Thoracic aorta (tissue), 2 donors: ENCODE measurements at places on chromosomes 12 and 14.

GRCh38 chr12:103178366-103179080 lies 221.0 kb downstream of the ASCL1 start:
- DNase-seq = no peak
- H3K27ac ChIP-seq = no peak overlapping the region
- H3K27me3 ChIP-seq = no peaks in the 10 kb centered on the region
- no peak overlapping the region for H3K4me3 ChIP-seq
- H3K4me1 ChIP-seq = no peaks in the 10 kb centered on the region

- H3K27ac ChIP-seq = no peak overlapping the region
- no peak overlapping the region for H3K4me3 ChIP-seq
- H3K36me3 ChIP-seq = no peaks in the 10 kb centered on the region
- H3K27me3 ChIP-seq = no peaks in the 10 kb centered on the region
- DNase-seq = no peak
These were observed 171.0 kb downstream of the PAH start for GRCh38 chr12:102745971-102746600.

- no peak for DNase-seq
- no peak overlapping the region for H3K4me3 ChIP-seq
- no peak overlapping the region for H3K27ac ChIP-seq
- no peaks in the 10 kb centered on the region for H3K4me1 ChIP-seq
- no peaks in the 10 kb centered on the region for H3K36me3 ChIP-seq
These were observed 380.8 kb downstream of the EGLN3 start for GRCh38 chr14:33569821-33570687.

DNA sequence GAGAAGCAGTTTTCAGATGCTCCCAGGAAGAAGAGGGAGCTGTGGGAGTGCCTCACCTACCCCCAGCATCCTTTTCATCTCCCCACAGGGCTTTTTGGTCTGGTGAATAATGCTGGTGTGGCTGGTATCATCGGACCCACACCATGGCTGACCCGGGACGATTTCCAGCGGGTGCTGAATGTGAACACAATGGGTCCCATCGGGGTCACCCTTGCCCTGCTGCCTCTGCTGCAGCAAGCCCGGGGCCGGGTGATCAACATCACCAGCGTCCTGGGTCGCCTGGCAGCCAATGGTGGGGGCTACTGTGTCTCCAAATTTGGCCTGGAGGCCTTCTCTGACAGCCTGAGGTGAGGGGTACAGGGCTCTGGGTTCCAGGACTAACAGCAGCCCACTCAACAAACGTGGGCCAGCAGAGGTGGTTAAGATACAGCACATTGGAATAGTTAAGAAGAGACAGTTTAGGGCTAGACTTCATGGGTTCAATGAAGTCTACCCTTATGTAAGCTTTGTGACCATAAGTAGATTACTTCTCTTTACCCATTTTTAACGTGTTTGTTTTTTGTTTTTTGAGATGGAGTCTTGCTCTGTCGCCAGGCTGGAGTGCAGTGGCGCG lies 1.5 kb downstream of the RDH5 start:
- H3K36me3 ChIP-seq = peaks cover 20% of the 10 kb centered on the region
- peaks cover 47% of the 10 kb centered on the region for H3K4me1 ChIP-seq

DNA sequence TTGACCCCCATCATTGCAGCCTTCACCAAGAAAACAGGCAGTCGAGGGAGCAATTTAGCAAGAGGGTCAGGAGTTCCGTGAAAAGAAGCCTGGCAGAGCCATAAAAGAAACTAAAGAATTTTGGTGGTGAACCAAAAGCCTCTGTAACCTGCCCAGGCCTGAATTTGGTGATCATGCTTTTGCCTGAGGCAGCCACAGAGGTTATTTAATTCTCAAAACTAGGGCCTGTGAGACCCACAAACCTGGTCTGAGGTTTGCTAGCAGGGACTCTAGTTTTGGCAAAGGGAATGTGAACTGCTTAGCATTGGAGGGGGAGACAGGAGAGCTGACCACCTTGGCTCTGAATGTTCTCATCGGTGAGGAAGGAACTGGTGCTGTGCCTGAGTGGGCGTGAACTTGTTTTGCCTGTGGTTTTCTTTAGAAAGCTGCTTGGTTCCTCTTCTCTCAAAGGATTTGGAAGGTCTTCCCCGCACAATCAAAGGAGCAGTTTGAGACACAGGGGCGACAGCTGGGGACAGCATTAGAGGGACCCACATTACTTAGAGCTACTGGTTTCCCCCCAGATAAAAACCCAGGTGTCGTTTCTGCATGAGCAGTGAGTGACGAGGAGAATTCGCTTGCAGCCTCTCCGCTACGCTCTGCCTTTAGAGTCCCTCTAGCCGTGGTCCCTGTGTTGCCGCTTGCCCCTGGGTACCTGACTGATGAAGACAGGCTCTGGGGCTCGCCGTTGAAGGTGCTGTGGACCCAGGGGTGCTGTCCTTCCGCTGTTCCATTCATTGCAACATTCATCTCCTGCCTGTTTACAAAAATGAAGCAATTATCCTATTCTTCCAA lies 12.6 kb upstream of the WNT5B start:
- H3K36me3 ChIP-seq = no peaks in the 10 kb centered on the region
- H3K4me3 ChIP-seq = no peak overlapping the region
- no peak overlapping the region for H3K27ac ChIP-seq
- no peak for DNase-seq
- H3K4me1 ChIP-seq = peaks cover 14% of the 10 kb centered on the region

- H3K27me3 ChIP-seq = no peaks in the 10 kb centered on the region
- H3K4me3 ChIP-seq = no peak overlapping the region
- no peak for DNase-seq
These were observed 10.0 kb downstream of the EML1 start for GRCh38 chr14:99803106-99803775.

DNA sequence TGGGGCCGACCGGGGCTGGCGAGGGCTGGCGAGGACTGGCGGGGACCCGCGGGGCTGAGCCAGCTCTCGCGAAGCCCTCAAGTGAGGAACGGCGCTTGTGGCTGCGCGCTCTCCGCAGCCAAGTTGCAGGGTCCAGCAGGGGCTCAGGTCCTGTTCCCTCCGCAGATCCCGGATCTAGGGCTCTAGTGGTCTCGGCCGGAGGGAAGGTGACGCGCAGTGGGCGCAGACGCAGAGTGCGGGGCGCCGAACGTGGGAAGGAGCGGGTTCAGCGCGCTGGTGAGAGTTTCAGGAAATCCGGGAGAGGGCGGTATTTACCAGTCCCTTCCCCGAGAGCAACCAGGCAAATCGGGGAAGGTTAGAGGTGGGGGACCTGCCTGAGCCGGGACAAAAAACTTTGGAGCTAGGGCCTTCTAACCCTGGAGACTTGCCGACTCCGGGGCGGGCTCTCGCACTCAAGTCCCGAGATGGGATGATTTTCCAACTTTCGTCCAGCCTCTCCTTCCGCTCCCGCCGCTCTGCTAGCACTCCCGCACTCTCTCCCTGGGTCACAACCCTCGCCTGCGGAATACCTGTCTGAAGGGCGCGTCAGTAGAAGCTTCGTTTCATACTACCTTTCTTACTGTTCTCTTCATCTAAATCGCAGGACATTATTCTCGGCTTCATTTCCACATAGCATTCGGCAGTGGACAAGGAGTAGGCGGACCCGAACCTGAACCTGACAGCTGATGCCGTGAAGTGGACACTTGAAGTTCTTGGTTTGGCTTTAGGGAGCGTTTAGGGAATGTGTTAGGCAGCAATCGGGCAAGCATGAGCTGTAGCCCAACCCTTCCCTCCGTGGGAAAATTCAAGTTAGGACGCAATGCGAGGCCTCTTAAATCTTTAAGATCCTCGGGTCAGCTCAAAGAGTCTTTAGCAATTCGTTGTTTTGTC lies 13.6 kb upstream of the PAX9 start:
- no peaks in the 10 kb centered on the region for H3K36me3 ChIP-seq
- no peaks in the 10 kb centered on the region for H3K4me1 ChIP-seq
- H3K27me3 ChIP-seq = peaks cover 16% of the 10 kb centered on the region
- DNase-seq = no peak
- peak overlapping the region; percentile 71 for H3K4me3 ChIP-seq
- H3K27ac ChIP-seq = no peak overlapping the region

- no peaks in the 10 kb centered on the region for H3K27me3 ChIP-seq
- peaks cover 3% of the 10 kb centered on the region for H3K36me3 ChIP-seq
- no peak for DNase-seq
- no peak overlapping the region for H3K4me3 ChIP-seq
- H3K4me1 ChIP-seq = no peaks in the 10 kb centered on the region
These were observed 193.4 kb downstream of the ERC1 start for GRCh38 chr12:1184402-1184801.

- no peak overlapping the region for H3K4me3 ChIP-seq
- H3K27ac ChIP-seq = no peak overlapping the region
- DNase-seq = no peak
- no peaks in the 10 kb centered on the region for H3K4me1 ChIP-seq
- no peaks in the 10 kb centered on the region for H3K27me3 ChIP-seq
- H3K36me3 ChIP-seq = no peaks in the 10 kb centered on the region
These were observed 106.2 kb upstream of the MAX start for GRCh38 chr14:65208548-65208947.

DNA sequence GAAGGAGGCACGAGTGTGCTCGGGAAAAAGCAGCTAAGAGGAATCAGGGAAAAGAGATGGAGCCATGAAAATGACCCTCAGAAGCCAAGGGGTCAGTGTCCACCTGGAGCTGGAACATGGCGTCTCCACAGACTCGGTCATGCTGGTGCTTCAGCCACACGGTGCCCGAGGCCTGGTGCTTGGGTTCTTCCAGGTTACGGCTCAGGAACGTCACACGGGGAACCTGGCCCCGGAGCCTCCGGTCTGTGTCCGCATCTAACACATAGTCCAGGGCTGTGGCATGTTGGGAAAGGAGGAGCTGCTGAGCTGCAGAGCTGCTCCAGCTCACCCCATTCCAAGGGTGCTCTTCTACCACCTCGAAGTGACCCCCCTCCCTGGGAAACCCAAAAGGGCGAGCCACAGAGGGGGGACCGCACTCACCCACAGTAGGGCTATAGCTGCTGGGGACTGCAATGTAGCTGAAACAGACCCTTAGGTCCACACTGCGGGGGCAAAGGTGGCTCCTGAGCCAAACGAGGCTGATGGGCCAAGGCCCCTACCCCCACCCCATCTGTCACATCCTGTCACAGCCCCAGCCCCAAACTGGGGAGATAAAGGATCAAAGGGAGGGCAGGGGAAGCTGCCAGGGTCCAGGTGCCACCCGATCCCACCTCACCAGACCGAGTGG lies 10.8 kb downstream of the ITGA7 start:
- no peak overlapping the region for H3K4me3 ChIP-seq
- peaks cover 22% of the 10 kb centered on the region for H3K4me1 ChIP-seq
- H3K27ac ChIP-seq = no peak overlapping the region

DNA sequence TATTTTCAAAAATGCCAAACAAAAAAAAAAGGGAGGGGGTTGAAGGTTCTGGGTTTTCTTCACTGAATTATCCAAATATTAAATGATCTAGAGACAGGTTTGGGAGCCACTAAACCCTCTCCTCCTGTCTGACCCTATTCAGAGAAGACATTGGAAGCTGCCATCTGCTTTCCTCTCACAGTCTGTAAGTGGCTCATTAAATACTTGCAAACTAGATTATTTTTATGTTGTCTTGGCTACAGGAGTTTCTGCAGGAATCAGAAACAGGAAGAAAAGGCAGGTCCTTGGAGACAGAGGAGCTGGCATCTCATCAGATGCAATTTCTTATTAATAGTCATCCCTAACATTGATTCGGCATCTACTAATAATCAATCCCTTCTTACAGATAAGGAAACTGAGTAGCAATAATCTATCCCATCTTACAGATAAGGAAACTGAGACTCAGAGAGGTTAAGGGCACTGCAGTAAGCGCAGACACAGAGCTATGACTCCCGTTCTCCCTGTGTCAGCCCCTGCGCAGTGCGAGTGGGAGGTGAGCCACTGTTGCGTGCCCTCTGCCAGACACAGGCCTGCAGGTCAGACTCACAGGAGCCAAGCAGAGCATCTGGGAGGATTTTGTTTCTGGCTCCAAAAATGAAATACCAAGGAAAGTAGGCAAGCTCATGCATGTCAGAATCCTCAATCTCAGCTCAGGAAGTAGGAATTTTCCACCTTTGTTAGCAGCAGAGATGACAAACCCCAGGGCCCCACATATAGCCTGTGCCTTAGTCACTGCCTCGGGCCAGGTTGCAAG lies 11.0 kb downstream of the BDKRB2 start:
- no peak overlapping the region for H3K4me3 ChIP-seq
- no peak overlapping the region for H3K27ac ChIP-seq
- H3K4me1 ChIP-seq = no peaks in the 10 kb centered on the region
- H3K36me3 ChIP-seq = no peaks in the 10 kb centered on the region

GRCh38 chr12:21561158-21561557 lies 35.1 kb downstream of the SPX start:
- no peaks in the 10 kb centered on the region for H3K27me3 ChIP-seq
- no peaks in the 10 kb centered on the region for H3K36me3 ChIP-seq
- H3K4me3 ChIP-seq = no peak overlapping the region

- peak overlapping the region; percentile 97 for H3K27ac ChIP-seq
- H3K4me3 ChIP-seq = peak overlapping the region; percentile 35
- H3K4me1 ChIP-seq = peaks cover 92% of the 10 kb centered on the region
- peaks cover 18% of the 10 kb centered on the region for H3K36me3 ChIP-seq
These were observed 2.0 kb upstream of the LRP1-AS start for GRCh38 chr12:57149245-57149900.

DNA sequence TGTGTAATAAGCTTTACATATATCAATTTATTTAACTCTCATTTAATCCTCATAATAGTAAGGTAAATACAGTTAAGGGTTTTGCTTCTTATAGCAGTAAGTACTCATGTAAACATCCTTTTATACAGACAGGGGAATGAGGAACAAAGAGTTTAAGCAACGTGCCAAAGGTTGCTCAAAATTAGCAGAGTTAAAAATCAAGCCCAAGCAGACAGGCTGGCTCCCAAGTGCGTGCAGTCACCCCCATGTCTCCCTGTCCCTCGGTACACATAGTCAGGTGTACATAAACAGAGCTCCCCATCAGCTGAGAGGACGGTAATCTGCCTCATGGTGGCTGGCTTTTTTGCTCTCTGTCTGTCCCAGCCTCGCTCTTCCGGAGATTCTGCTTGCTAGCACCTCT lies 126.4 kb downstream of the DERA start:
- H3K36me3 ChIP-seq = peaks cover 3% of the 10 kb centered on the region
- no peaks in the 10 kb centered on the region for H3K27me3 ChIP-seq
- no peak overlapping the region for H3K4me3 ChIP-seq
- DNase-seq = no peak
- no peak overlapping the region for H3K27ac ChIP-seq

DNA sequence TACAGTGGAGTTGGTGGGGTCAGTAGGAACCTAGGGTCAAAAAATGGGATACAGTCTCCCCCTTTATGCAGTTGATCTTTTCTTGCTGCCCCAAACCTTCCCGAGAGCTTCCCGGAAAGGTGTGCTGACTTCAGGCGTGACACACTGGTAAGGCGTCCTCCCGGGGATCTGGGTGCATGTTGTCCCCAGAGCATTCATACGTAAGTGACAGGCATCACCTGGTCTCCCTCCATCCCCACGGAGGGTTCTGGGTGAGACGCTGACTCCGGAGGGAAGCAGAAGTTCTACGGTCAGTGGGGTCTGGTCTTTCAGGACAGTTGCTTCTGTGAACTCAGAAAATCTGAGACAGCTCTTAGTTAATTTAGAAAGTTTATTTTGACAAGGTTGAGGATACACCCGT lies 159.6 kb upstream of the RTL1 start:
- no peak for DNase-seq
- H3K27me3 ChIP-seq = no peaks in the 10 kb centered on the region
- no peaks in the 10 kb centered on the region for H3K4me1 ChIP-seq
- H3K27ac ChIP-seq = no peak overlapping the region
- H3K4me3 ChIP-seq = no peak overlapping the region
